NCI-H524 treated with DMSO at 0.1 percent for 48 hours (cell line): ENCODE measurements at places on chromosomes 7 and 10.

DNA sequence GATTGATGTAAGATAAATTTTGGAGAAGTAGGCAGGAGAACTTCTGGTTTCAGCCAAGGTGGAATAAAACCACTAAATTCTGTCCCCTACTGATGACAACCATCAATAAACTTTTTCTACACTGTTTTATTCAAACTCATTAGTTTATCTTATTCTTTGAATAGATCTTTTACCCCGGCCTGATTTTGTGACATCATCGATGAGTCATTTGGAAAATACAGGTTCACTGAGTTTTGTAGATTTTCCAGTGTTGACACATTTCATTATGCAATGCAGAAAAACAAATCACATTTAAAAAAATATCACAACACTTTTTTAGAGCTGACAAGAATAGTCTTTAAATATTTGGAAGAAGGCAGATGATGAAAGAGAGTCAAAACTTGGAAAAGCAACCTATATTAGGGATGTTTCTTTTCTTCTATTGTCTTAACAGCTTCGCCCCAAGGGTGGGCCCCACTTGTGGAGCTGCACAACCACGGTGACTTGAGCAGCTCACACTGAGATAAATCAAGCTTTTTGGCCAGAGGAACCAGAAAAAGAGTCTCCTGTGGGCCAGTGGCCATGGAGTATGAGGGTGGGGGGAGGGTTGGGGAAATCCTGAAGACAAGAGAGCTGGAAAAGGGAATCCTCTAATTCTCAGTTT, 112.8 kb downstream of the PTEN start:
- no peak for DNase-seq

GRCh38 chr7:82778021-82778420, 334.4 kb upstream of the CACNA2D1 start:
- no peak for DNase-seq

- no peak for DNase-seq
These were observed 3.5 kb downstream of the SHH start for GRCh38 chr7:155808549-155809331.

GRCh38 chr7:93039282-93039681, 78.5 kb downstream of the SAMD9 start:
- DNase-seq: no peak

- no peak for DNase-seq
These were observed 212.8 kb downstream of the MAD1L1 start for GRCh38 chr7:2019711-2020511.

DNA sequence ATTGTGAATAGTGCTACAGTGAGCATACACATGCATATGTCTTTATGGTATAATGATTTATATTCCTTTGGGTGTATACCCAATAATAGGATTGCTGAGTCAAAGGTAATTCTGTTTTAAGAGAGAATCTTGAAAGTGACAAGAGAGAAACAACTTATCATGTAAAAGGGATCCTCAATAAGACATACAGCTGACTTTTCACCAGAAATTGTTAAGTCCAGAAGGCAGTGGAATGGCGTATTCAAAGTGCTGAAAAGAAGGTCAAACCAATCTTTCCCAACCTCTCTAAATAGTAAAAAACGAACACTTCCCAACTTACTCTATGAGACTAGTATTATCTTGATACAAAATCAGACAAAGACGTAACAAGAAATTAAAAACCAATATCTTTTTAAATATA, 59.8 kb downstream of the LHFPL3 start:
- no peak for DNase-seq
